Foreskin keratinocyte (primary cell): ENCODE measurements at places on chromosomes 3 and 15.

GRCh38 chr3:174303907-174304560, 555.1 kb upstream of the NAALADL2 start:
- DNase-seq, result no peak

GRCh38 chr3:112803467-112803866, 43.2 kb downstream of the CD200R1L start:
- DNase-seq, result no peak

- DNase-seq, result no peak
These were observed 271.8 kb downstream of the MECOM start for GRCh38 chr3:169391672-169392071.

- DNase-seq, result no peak
These were observed 1.3 kb upstream of the PRR20G start for GRCh38 chr3:127288921-127289705.

DNA sequence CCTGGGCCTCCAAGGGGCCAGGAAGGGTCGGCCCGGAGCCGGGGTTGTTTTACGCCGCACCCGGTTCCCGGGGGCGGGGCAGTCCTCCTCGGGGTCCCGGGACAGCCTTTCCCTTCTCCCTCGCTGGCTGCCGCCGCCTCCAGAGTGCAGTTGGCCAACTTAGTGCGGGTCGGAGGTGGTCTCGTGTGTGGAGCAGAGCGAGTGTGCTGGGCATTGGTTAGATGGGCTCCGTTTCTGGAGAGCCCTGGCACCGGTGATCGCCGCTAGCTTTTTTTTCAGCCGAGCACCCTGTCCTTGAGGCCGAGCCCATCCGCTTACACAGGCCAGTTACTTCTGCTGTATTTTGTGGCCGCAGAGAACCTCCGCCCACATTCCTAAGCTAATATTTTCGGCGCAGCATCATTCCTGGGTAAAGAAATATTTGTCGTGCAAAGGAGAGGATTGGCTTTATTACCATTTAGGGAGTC, 585 bp downstream of the KIF23 start:
- peak; percentile 86 for DNase-seq

- no peak for DNase-seq
These were observed 328.1 kb upstream of the ATP10A start for GRCh38 chr15:26191193-26191592.

DNA sequence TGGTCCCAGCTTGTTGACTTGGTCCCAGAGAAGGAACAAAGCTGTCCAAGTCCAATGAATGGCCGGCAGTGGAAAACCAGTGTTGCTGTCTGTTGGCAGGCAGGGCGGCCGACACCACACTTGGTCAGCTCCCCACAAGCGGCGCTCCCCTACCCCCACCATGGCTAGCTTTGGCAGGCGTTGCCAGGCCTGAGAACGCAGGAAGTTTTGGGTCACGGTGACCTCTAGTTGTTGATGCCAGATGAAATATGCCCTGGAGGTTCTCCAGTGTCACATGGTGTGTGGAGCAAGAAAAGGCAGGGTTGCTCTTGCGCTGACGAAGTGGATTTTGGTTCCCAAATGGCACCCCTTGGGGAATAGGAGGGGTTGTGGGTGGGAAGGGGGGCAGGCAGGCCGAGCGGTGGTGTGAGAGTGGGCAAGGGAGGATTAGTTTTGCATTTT, 72.7 kb upstream of the TPRG1 start:
- no peak for DNase-seq

DNA sequence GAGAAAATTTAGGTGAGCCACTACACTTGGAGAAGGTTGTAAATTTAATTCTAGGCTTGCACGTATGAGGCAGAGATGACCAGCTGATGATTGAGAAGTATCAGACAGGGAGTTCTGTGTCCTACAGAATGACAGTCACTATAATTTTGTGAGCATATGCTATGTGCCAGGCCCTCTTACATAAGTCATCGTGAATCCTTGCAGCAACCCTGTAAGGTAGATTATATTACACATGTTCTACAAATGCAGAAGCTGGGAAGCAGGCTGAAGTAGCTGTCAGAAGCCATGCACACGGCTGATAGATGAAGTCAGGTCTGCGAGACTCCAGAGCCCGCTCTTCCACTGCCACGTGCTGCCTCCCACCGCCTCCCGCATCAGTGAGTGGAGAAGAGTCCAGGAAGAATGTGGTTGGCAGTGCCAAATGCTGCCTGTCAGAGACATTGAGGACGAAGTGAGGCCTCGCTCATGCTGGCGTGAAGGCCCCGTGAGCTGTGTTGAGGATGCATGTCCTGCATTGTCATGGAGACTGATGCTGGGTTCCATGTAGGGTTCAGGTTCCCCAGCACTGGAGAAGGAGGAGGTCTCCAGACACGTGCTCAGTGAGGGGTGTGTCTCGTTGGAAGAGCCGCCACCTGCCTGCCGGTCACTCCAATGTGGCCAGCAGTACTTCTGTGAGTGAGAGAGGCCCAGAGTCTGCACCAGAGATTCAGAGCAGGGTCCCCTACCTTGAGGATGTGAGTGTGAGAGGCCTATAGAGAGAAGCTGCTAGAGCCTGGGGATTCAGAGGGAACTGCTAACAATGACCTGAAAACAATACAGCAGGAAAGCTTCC, 123.3 kb upstream of the PLXNA1 start:
- no peak for DNase-seq

DNA sequence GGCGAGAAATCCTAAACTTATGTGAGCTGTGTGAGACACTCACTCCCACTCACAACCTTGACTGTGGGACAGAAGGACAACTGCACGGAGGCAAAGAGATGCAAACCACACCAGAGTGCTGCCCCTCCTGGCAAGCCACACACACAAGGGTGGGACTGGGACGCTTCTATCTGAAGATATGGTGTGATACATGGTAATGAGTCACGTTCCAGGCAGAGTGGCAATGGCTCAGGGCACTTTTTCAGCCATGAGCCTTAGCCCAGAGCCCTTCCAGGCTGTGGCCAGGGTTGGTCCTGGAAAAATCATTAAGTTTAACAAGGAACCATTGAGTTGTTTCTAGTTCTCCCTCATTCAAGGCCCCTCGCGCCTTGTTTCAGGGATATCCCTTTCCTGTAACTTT, 56.1 kb downstream of the WNT5A start:
- no peak for DNase-seq

- peak; percentile 80 for DNase-seq
These were observed 228.8 kb upstream of the BHLHE40 start for GRCh38 chr3:4750306-4750968.

DNA sequence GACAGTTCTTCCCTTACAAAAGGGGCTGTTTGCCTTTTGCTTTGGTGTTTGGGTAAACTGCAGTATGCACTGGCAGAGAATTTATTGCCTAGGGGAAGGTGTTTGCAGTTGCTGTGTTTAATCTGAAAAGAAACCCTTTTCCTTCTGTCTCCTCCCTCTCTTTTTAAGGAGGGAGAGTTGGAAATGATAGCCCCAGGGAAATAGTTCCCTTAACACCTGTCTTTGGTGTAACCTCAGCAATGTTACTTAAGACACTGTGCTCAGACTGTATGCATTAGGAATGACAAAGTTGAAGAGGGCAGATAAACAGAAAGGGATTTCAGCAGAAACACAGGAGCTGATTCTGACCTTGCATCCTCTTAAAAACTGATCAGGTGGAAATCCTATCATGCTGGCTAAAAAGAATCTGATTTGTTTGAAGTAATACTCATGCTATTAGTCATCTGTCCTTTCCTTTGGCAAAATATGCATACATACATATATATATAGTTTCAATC, 125.4 kb downstream of the TP63 start:
- no peak for DNase-seq

- no peak for DNase-seq
These were observed 24.7 kb upstream of the OR5K4 start for GRCh38 chr3:98328933-98329332.

GRCh38 chr3:107062310-107062709, 314.9 kb upstream of the CCDC54 start:
- DNase-seq, result no peak

DNA sequence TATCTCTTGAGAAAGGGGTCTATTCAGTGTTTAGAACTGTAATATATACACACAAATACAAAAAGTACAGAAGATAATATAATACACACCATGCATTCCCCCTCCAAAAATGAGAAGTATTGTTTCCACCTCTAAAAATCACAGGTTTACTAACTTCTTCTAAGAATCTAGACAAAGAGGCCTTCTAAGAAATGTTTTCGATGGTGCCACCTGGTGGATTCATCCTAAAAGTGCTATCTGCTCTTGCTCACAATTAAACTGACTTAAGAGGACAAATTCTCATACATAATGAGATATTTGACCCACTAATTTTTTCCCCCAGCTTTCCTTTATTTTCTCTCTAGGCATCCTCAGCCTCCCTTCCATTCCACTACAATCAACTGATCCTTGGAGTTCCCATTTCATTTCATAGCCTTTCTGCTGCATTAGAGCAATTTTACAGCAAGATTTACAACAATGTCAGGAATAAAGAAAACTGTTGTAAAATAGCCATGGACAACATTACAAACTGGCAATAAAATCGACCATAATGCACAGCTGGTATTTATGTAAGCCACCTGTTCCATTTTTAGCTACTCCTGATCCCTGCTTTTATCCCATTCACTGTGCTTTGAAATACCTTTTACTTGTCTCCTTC, 124.6 kb downstream of the ARRDC4 start:
- DNase-seq, result no peak

DNA sequence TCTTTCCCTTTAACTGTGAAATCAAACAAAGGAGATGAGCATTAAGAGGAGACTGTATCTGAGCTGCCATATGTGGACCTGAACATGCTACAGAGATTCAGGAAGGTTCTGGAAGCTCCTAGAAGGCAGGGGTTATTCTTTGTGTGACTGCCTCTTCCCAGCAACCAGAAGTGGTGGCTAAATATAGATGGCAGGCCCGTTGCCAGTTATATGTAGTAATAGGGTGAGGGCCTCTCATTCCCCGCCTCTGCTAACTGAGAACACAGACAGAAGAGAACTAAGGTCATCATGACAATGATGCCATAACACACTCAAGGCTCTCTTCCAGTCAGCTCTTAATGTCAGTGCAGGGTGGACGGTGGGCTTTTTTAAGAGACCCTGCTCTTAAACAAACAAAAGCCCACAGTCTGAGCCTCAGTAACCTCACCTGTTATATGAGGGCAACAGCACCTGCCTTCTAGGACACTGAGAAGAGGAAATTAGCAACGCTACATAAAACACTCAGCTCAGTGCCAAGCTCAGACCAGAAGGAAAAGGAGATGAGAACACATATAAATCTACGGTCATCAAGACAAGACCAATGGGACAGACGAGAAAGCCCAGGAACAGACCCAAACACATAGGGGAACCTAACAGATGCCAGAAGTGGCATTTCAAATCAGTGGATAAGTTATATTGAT, 22.3 kb downstream of the CFAP92 start:
- no peak for DNase-seq

- DNase-seq, result no peak
These were observed 1261.7 kb downstream of the ROBO1 start for GRCh38 chr3:78506061-78506460.

DNA sequence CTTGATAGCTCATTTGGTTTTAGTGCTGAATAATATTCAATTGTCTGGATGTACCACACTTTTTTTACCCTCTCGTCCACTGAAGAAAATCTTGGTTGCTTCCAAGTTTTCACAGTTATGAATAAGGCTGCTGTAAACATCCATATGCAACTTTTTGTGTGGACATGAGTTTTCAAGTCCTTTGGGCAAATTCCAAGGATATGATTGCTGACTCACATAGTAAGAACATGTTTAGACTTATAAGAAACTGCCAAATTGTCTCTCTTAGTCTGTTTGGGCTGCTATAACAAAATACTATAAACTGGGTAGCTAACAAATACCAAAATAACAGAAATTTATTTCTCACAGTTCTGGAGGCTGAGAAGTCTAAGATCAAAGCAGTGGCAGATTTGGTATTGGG, 59.5 kb upstream of the TNFSF10 start:
- peak; percentile 92 for DNase-seq

DNA sequence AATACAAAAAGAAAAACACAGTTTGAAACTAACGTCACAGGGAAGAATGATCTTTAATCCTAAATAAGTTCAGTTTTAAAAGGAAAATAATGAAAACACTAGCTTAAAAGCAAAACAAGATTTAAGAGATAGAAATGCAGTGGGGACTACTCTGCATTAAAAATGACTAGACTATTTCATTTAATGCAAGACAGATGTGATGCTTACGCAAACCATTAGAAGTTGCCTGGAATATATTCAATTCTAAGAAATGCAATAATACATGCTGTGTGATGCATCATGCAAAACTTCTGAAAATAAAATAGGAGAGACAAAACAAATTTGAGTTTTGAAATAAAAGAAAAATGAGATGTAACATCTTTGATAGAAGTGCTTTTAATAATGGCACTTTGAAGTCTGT, 97.6 kb upstream of the STRIT1 start:
- no peak for DNase-seq

DNA sequence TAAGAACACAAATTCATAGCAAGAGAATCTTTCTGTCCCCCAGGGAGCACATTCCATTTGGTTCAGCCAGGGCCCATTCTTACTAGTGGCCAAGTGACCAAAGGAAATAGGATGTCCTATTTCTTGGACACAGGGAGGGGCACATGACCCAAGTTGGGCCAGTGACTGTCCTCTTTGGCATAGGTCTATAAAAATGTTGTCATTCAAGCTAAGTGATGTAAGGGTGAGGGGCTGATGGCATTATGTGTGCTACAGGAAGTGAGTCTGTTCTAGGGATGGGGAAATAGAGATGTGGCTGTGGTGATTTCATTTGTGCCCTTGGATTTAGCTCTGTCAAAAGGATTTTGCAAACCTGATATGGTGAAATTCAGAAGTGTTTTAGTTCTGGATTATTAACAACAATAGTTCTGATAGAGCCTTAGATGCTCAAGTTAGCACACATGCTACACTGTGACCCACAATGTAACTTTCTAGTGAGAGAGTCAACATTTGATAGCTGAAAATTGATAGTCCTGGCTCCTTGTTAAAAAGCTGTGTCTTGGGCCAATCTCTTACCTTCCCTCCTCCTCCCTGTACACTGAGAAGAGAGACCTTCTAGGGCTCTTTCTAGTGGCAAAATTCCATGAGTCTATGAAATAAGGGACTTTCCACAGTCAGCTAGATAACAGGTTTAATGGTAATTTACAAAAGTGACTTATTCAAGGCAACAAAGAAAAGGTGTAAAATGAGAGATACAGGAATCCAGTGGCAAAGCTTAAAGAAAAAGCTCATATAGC, 117.2 kb downstream of the THRB start:
- no peak for DNase-seq

GRCh38 chr15:101646672-101647071, 5.5 kb downstream of the TM2D3 start:
- no peak for DNase-seq
